ENCODE measurements at places on chromosomes 2 and 18.

GRCh38 chr2:237943395-237944094 lies 23.3 kb upstream of the UBE2F start:
- no peak for DNase-seq

- DNase-seq: no peak
Observed at GRCh38 chr2:45169339-45170190, 160.3 kb upstream of the SIX2 start.

- DNase-seq: no peak
Observed at GRCh38 chr18:72235422-72235821, 308.7 kb downstream of the CBLN2 start.

GRCh38 chr18:54203914-54204313 lies 20.6 kb downstream of the MBD2 start:
- no peak for DNase-seq

DNA sequence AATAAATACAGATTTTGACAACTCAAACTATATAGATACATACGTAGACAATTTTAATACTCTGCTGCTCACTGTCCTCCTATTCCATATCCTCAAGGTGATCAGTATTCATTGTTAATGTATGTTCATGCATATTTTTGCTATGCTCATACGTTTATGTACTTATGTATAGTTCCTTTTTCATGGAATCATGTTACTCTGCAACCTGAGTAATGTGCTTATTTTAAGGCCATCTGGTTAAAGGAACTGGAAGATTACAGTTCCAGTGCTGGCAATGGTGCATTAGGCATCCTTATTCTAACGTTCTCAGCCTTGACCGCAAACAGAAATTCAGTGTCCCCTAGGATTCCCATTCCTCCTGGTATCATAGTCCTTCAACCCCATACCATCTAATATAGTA lies 385.0 kb upstream of the TNP1 start:
- DNase-seq: no peak

GRCh38 chr18:70221156-70221914 lies 15.8 kb upstream of the RTTN start:
- no peak for DNase-seq

GRCh38 chr2:86485103-86485502 lies 43.9 kb downstream of the KDM3A start:
- no peak for DNase-seq

GRCh38 chr18:31555971-31556747 lies 35.5 kb upstream of the TTR start:
- DNase-seq: peak; percentile 44

DNA sequence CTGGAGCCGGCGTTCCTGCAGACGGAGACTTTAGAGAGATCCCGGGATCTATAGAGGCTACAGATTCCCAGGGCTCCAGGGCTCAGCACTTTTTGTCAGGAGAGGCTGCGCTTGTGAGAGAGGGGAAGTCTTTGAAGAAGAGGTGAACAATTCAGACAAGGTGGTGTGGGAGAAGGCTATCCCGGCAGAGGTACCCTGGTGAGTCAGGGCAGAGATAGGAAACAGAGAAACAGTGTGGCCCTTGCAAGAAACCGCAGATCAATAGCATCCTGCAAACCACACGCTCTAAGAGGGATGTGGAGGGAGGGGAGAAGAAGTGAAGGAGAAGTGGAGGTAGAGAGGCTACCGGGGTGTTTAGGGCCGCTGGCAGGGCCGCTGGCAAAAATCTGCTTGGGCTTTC lies 160.5 kb upstream of the APCDD1 start:
- no peak for DNase-seq

GRCh38 chr2:235598532-235599531 lies 105.0 kb downstream of the AGAP1 start:
- no peak for DNase-seq

DNA sequence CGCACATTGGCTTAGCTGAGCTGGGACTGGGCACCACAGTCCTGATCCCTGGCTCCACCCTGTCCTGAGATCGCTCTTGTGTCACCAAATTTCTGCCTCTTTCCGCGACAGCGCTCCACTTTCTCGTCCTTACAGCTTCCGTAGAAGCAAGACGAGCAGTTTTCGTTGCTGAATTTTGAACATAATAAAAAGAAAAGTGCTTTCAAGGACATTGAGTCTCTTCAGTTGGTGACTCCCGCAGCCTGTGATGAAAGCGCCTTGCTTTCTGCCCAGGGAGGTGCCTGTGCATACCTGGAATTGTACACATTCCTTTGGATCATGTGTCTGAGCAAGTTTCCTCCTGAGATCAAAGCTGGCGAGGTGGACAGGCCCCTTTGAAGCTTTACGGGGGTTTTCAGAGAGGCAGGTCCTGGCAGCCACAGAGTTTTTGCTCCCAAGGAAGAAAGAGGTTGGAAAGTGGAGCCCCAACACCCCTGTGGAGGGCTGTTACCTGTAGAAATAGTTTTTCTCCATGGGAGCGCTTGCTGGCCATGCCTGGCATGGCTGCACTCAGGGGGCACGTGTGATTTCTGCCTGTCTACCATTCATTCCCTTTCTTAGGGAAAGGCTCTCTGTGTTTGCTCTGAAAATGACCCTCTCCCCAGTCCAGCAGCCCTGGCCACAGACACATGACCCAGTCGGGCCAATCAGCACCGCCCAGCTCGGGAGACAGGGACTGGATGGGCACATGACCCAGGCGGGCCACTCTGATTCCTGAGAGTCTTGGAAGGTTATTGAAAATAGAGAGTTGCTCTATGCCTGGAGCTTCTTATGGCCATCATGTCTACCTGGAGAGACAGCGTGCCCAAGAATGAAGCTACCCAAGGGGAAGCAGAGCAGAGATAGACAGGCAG lies 115.6 kb upstream of the OTOS start:
- DNase-seq: no peak

GRCh38 chr2:223735035-223735640 lies 102.2 kb downstream of the AP1S3 start:
- DNase-seq: no peak

DNA sequence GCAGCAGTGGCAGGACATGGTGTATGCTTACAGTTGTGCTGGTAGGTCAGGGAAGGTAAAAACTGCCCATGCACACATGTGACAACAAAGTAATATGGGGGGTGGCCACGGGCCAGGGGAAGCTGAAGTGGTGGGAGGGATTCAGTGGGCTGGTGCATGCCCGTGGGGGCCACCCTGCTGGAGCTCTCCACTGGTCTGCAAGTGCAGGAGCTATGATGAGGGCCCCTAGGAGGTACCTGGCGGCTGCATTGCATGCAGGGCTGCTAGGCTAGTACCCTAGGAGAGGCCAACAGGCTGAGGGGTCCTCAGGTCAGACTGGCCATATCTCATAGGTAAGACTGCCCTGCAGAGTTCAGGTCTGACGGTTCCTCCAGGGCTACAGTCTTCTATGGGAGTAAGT lies 265.9 kb downstream of the NUP35 start:
- DNase-seq: no peak

DNA sequence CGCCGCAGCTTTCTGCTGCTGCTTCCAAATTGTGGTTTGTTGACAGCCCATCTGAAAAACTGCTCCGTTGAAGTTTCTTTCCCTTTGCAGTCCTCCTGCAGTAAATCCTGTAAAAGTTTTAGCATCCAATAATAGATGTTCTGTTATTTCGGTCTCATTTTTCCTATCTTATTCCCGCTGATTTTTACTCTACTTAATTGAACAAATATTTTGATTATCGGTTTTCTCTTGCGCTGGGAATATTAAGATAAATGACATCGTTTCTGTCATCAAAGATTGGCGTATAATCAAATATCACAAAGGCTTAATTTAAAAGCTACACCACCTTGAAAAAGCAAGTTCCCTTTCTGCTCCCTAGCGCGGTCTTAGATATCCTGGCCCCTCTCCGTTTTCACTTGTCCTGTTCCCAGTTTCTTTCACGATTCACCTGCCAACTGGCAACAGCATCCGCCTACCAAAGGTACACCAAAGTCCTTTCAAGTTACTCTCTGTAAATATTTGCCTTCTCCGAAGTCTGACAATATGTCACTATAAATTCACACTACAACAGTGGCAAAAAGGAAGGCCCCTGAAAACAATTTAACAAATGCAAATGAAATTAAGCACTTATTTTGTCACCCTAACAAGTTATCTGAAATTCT lies 1.0 kb upstream of the STRN start:
- DNase-seq: no peak

DNA sequence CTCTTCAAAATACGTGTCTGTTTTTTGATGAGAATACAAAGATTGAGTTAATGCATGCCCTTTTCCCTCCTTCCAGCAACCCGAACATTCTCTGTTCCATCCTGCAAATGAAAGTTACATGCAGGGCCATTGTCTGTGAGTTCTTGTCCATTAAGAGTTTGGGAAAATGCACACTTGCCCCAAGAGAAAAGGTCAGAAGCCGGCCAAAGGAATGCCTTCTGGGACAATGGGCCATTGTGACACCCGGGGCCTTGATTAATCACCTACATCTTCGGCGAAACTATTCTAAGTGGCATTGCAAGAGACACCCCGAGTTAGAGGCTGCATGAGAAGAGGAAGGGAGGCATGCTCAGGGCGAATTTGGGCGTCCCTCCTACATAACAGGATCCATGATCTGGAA lies 73.7 kb upstream of the COPS8 start:
- DNase-seq: no peak

- no peak for DNase-seq
Observed at GRCh38 chr18:13562494-13563029, 163.8 kb downstream of the FAM210A start.

Measured in RCC 7860 (cell line).